ENCODE measurements at places on chromosomes 11 and 22.

DNA sequence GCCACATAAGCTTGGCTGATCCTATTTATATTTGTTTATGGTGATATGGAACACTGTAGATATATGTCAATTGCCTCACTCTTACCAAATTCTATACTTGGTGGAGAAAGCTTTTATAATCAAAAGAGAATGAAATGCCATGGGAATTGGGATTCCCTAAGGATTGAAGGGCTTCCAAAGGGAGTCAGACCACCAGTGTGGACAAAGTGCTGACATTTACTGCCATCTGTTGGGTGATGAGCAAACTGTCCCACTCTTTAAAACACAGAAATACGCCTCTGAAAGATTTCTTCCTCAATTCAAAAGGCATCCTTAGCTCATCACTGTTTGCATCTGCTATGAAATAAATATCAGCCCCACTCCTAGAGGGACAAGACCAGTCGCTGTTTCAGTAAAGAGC is 7.1 kb downstream of the SLC1A2 start:
- no peak for DNase-seq

DNA sequence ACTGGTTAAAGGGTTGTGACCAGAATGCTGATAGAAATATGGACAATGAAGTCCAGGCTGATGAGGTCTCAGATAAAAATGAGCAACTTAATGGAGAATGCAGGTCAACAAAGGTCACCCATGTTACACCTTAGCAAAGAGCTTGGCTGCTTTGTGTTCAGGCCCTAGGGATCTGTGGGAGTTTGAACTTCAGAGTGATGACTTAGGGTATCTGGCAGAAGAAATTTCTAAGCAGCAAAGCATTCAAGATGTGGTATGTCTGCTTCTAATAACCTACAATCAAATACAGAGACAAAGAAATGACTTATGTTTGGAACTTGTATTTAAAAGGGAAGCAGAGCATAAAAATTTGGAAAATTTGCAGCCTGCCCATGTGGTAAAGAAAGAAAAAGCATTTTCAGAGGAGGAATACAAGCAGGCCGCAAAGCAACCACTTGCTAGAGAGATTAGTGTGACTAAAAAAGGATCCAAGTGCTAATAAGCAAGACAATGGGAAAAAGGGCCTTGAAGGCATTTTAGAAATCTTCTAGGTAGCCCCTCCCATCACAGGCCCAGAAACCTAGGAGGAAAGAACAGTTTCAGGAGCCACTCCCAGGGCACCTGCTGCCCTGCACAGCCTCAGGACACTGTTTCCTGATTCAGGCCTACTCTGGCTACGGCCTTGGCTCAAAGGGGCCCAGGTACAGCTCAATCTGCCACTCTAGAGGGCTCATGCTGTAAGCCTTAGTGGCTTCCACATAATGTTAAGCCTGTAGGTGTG is 41.3 kb downstream of the TNKS1BP1 start:
- DNase-seq: no peak

DNA sequence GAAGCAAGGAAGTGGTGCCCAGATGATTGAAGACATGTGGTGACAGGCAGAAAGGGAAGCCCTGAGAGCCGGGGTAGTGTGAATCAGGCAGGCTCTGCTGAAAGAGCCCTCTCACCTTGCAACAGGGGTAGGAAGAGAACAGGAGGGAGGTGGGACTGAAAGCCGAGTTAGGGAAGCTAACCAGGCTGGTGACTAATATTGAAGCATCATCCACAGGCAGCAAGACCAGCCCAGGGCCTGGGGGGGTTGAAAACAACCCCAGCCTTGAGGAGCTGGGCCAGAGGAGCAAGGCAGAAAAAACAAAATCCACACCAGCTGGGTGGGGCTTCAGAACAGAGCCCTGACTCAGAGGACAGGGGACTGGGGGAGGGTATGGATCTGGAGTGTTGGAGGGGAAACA is 35.0 kb upstream of the CRTAM start:
- no peak for DNase-seq

DNA sequence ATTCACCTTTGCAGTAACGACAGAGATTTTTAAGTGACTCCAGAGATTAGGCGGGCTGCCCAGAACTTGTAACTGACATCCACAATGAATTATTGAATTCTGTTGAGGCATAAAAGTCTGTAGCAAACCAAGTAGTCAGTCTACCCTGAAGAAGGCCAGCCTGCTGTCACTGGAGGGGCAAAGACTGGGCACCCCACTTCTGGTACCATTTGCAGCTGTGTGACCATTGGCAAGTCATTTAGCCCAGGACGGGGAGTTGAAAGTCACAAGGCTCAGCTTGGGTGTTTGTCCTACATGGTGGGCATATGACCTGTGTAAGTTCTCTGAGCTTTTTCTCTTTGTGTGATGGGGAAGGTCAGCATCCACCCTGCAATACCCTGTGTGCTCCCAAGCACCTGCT is 119.4 kb downstream of the ARHGAP8 start:
- DNase-seq: no peak

GRCh38 chr11:95156916-95157541 is 67.4 kb downstream of the ENDOD1 start:
- no peak for DNase-seq

- DNase-seq: no peak
These were observed 70.7 kb downstream of the ANO5 start for GRCh38 chr11:22263613-22264012.

- no peak for DNase-seq
These were observed 17.8 kb upstream of the ST3GAL4 start for GRCh38 chr11:126337474-126338241.
